ENCODE measurements at places on chromosomes 16 and 17. TPM values are rescaled to one million over a fixed set of nuclear protein-coding genes. Genes with fewer than 3 reads are reported as not detected.

DNA sequence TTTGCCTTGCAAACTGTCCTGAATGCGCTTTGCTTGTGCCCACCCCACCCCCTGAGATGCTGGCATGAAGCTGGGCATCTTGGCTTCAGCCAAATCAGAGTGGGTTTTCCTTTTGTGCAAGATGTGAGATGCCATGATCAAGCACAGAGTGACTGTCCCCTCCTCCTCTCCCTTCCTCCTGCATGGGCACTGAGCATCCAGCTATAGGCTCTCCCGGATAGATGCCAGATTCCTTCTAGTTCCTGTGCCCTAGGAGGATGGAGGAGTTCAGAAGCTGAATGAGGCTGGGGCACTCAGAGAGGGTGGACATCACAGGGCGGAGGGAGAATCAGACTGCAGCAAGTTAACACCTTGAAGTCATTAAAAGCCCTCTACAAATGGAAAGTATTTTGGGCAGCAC, 384.1 kb upstream of the CCL2 start:
- DNase-seq = no peak

DNA sequence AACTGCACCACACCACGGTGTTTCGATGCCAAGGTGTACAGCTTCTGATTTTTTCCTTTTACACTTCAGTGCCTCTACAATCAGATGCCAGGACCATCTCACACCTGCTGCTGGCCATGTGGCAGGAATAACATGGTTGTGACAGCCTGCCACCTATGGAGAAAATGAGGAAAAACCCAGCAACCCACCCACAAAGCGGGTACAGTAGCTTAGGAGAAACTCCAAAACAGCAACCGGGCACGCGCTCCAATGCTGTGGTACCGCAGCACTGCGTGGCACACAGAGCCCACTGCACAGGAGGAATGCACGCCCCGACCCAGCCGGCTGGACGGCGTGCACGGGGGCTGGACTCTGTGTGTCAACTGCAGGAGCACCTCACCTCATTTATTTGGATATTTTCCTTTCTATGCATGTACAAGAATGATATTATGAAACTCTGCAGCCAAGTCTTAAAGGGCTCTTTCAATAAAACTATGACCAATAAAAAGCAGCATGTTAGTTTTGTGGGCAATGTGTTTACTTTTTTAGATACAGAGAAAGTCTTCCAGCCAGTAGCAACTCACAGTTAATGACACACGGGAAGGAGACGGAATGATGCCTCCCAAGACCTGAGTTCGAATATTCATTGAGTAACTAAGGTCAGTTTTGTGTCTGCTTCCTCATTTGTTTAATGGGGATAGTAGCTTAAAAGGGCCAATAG, 45.9 kb downstream of the MAP1LC3B start:
- DNase-seq = no peak

The SMPD3 gene
- 0.12 TPM for total RNA-seq

- no peak for DNase-seq
Measured at GRCh38 chr16:29927070-29927905, 1.3 kb upstream of the KCTD13 start.

- no peak for DNase-seq
Measured at GRCh38 chr17:73308017-73308823, 3.6 kb downstream of the CDC42EP4 start.

DNA sequence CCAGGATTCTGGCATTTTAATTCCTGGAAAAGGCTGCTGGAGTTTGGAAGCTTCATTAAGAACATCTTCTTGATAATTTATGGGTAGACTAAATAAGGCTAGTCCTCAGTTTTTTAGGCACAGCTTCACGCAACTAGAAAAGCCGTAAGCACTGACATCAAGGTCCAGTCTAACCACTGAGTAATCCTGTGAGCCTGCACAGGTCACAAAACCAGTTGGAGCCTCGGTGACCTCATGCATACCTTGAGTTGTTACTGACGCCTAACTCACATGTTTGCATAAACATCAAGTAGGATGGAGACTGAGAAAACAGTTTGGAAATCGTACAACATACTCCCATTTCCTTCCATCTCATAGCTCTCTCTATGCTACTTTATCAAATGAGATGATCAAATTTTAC, 63.8 kb upstream of the RCVRN start:
- DNase-seq = no peak

DNA sequence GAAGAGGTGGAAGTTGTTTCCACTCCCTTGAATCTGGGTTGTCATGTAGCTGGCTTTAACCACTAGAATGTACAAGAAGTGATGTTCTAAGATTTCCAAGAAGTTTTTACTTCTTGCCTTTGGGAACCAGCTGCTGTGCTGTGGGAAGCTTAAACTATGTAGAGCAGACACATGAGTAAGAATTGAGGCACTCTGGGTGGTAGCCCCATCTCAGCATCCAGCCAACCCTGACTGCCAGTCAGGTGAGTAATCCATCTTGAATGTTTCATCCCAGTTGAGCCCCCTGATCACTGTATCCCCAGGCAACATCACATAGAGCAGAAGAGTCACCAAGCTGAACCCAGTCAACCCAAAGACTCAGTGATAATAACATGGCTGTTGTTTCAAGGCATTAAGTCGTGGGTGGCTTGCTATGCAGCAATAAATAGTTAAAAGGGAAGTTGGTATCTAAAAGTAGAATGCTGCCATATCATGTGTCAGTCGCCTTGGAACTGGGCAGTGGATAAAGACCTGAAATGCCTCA, 62.8 kb upstream of the GPR139 start:
- no peak for DNase-seq

GRCh38 chr16:15434425-15435215, at the start of gene BMERB1:
Gene BMERB1, plus strand, starts transcription at chr16:15434588. Its CDS starts 66 bp downstream, at chr16:15434654.
- DNase-seq = peak; percentile 78

DNA sequence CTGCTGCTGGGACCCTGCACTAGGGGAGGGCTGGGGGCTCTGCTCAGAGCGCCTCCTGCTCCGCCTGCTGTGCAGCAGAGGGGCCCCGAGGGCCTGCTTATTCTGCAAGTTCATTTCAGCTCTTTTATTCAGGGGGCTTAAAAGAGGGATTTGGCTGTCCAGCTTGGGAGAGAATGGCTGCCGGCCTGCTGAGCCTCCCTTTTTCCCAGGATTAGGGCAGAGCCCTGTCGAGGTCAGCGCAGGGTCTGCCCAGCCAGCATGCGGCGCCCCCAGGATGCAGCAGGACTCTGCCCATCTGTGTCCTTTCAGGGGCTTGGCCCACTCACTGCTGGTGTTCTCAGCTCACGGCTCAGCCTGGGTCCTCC, 1.1 kb downstream of the SMIM5 start:
- DNase-seq = no peak

GRCh38 chr17:30363715-30364202, 15.0 kb upstream of the CPD start:
- DNase-seq = peak; percentile 94

The PRKCA gene
- total RNA-seq = 75.1 TPM

- DNase-seq = peak; percentile 100
Measured at GRCh38 chr16:57185945-57186871, at the start of the genes PSME3IP1 and RSPRY1. Gene PSME3IP1, minus strand, starts transcription at chr16:57186039. Its CDS starts 12,185 bp downstream, at chr16:57173854. Gene RSPRY1, plus strand, starts transcription at chr16:57186329. Its CDS starts 18,330 bp downstream, at chr16:57204659.

DNA sequence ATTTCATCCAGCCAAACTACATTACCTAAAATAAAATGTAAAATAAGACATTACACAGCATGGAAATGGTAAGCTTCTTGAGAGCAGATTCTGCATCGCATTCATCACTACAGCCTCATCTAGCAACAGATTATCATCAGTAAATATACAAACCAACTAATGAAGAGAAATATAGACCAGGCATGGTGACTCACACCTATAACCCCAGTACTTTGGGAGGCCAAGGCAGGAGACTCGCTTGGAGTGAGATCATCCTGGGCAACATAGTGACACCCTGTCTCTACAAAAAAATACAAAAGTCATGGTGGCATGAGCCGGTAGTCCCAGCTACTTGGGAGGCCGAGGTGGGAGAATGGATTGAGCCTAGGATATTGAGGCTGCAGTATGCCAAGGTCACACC, 19.9 kb downstream of the NCBP3 start:
- DNase-seq = no peak

DNA sequence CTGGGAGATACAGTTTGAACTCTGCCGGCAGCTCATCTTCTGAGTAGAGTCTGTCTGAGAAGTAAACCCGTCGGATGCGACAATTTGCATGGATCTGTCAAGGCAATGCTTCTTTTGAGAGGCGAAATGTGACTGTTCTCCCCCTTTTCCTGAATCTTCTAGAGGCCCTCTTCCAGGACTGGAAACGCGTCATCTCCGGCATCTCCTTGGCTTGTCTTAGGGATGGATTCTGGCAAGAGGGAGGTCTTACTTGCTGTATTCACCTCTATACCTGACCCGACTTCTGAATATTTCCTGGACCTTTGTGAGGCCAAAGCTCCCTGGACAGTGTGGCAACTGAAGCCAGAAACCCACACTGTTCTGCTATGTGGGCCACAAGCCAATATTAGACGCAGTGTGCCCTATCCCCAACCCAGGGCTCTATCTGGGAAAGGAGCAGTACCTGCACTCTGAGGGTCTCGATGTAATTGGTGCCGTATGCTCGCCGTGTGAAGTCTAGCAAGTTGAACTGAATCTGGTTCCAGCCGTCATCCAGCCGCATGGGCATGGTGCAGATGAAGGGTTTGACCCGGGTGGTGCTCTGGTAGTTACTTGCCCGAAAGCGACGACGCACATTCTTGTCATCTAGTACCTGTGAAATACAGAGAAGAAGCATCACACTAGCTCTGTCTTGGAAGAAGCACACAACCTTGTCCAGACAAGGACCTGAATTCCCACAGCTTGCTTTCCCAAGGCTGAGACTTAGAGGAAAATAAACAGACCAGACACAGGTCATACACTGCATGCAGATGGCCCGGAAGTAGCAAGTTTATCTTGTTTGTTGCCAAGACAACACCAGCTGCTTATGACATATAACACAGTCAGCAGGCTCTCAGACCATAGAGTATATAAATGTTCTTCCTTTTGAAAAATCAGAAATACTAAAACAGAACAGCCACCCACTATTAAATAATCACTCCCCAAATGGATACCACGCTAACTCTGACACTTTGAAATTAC, 14.1 kb downstream of the CFAP20 start:
- no peak for DNase-seq

The FAM20A gene
- total RNA-seq = not detected

The TEKT1 gene
- total RNA-seq = not detected

GRCh38 chr17:34902831-34903547, 58.3 kb downstream of the CCT6B start:
- no peak for DNase-seq

- no peak for DNase-seq
Measured at GRCh38 chr17:78127888-78128550, 536 bp downstream of the TMC6 start.

The SMIM36 gene
- not detected for total RNA-seq

- DNase-seq = no peak
Measured at GRCh38 chr17:41631025-41631897, 6.9 kb upstream of the KRT17 start.

The ITGA2B gene
- 1.4 TPM for total RNA-seq

The CTDNEP1 gene
- total RNA-seq = 155 TPM

The MYOCD gene
- not detected for total RNA-seq

GRCh38 chr16:19415461-19415860, 2.2 kb upstream of the TMC5 start:
- no peak for DNase-seq

GRCh38 chr17:9389111-9389527, 186.5 kb downstream of the STX8 start:
- peak; percentile 14 for DNase-seq

DNA sequence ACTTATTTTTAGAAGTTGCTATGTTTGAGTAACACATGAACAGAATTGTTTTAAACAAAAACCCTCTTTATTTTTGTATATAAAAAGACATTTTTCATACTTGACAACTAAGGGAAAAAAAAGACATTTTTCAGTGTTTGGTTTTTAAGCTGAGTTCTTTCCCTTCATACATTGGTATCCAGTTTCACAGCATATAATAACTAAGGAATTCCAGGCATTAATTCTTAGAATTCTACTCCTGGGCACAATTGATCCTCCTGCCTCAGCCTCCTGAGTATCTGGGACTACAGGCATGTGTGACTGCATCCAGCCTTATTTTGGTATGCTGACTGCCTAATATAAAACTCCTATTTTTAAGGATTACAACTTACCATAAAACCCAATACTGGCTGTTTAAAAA, 8.4 kb downstream of the FBXO47 start:
- DNase-seq = no peak

DNA sequence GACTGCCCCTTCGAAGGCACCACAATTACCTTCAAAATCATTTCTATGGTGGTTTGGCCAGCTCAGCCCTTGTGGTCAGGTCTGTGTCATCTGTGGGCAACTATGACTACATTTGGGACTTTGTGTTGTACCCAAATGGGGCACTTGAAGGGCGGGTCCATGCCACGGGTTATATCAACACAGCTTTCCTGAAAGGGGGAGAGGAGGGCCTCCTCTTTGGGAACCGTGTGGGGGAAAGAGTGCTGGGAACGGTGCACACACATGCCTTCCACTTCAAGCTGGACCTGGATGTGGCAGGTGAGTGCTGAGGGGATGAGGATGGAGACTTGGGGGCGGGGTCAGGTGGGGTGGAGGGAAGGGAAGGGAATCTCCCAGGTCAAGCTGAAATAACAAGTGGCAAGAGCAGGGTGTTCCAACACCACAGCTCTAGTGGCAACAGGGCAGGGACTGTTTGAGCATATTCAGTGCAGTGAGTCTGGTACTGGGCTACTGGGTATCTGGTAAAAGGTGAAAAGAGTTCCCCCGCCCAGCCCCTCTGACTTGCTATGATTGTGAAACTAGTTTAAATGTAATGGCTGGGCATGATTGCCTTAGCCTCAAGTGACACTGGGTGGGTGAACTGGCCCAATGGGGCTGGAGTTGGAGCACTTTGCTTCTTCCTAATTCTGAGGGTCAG, 1.7 kb downstream of the AOC2 start:
- peak; percentile 83 for DNase-seq

The NLRC5 gene
- total RNA-seq = 167 TPM

- DNase-seq = no peak
Measured at GRCh38 chr17:29257756-29258155, 11.1 kb downstream of the CRYBA1 start.

The BCKDK gene
- total RNA-seq = 40.5 TPM

DNA sequence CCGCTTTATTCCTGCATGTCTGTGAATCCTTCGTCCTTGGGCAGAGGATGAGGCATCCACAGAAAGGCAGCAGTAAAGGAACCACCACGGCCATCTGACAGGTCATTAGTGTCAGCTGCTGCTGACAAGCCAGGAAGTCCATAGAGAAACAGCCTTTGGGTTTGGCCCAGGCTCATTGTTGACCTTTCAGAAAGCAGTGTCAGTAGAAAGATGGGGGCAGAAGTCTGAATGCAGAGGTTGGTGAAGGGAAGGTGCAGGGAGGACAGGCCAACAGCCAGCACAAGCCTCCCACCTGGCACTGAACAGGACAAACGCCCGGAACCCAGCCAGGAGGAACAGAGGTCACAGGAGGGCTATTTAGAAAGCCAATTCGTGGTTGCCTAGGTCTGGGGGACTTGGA, 105.8 kb downstream of the VAT1L start:
- no peak for DNase-seq

The CHST5 gene
- total RNA-seq = 0.34 TPM

DNA sequence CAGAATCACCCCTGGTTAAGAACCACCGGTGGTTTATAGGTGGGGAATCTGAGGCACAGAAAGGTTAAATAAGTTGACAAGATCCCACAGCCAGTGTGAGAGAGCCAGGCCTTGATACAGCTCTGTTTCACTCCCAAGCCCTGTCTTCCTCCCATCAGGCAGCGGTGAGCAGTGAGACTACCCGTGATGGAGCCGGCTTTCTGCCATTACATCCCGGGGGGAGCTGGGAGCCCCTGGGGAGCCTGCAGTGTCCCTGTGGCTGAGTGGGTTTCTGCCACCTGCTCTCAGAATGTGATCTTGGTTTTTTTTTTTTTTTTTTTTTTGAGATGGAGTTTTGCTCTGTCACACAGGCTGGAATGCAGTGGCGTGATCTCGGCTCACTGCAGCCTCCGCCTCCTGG, 66.4 kb downstream of the ABCC1 start:
- no peak for DNase-seq

The FBXW10B gene
- total RNA-seq = 1.0 TPM

Measured in activated CD4-positive, alpha-beta memory T cell treated with anti-CD3 and anti-CD28 coated beads for 36 hours (primary cell).